ENCODE measurements at places on chromosomes 16 and 17.

GRCh38 chr17:57569853-57570252, 175.2 kb downstream of the CCDC182 start:
- no peak for DNase-seq

DNA sequence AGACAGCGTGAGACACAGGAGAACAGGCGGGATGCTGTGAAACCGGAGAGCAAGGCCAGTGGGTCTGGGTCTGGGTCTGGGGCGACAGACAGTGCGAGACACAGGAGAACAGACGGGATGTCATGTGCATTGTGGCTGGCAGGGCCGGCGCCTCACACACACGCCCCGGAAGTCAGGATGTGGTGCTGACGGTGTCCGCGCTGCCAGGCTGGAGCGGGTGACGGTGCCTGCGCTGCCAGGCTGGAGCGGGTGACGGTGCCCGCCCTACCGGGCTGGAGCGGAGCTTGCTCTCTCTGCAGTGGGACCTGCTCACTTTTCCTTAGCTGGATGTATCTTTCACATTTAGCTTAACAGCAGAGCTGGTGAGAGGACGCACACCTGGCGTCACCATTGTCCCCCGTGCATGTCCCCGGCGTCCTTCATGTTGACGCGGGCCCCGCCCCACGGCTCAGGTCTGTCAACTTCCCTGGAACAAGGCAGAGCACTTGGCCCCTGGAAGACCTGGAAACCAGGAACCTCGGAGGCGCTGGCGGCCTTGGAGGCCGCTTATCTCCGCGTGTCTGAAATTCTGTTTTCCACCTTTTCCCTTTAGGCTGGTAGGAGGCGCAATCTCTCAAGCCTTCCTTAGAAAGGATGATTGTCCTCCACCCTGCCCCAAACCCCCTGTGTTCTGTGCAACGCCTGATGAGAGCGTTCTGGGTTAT, 43.0 kb upstream of the ZNF750 start:
- DNase-seq = peak; percentile 63

DNA sequence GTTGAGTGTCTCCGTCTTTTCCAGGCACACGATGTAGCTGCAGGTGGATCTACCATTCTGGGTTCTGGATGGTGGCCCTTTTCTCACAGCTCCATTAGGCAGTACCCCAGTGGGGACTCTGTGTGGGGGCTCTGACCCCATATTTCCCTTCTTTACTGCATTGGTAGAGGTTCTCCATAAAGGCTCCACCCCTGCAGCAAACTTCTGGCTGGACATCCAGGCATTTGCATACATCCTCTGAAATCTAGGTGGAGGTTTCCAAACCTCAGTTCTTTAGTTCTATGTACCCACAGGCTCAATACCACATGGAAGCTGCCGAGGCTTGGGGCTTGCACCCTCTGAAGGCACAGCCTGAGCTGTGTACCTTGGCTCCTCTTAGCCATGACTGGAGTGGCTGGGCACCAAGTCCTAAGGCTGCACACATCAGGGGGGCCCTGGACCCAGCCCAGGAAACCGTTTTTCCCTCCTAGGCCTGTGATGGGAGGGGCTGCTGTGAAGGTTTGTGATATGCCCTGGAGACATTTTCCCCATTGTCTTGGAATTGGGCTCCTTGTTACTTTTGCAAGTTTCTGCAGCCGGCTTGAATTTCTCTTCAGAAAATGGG, 14.0 kb downstream of the ABCC1 start:
- DNase-seq = no peak

GRCh38 chr17:42309142-42309541, 20.8 kb downstream of the STAT5A start:
- no peak for DNase-seq

- no peak for DNase-seq
Measured at GRCh38 chr17:8489841-8490240, 54.2 kb downstream of the NDEL1 start.

- DNase-seq = no peak
Measured at GRCh38 chr16:17270683-17271109, 200.1 kb downstream of the XYLT1 start.

DNA sequence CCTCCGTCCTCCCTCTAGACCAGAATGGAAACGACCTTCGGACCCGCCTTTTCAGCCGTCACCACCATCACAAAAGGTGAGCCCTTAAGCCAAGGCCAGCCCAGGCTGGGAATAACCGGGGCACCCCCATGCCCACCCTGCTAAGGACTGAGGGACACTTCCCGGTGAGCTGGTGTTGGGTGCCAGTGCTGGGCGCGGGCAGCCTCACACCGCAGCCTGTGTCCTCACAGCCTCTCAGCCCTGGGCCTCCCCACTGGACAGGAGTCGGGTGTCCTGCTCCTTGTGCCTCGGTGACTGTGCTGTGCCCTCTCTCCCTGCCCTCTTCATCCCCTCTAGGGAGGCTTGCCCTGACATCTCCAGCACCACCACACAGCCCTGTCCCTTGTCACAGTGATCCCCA, 10.3 kb downstream of the TRAF7 start:
- no peak for DNase-seq

- peak; percentile 36 for DNase-seq
Measured at GRCh38 chr16:11224894-11225676, 30.9 kb downstream of the SOCS1 start.

DNA sequence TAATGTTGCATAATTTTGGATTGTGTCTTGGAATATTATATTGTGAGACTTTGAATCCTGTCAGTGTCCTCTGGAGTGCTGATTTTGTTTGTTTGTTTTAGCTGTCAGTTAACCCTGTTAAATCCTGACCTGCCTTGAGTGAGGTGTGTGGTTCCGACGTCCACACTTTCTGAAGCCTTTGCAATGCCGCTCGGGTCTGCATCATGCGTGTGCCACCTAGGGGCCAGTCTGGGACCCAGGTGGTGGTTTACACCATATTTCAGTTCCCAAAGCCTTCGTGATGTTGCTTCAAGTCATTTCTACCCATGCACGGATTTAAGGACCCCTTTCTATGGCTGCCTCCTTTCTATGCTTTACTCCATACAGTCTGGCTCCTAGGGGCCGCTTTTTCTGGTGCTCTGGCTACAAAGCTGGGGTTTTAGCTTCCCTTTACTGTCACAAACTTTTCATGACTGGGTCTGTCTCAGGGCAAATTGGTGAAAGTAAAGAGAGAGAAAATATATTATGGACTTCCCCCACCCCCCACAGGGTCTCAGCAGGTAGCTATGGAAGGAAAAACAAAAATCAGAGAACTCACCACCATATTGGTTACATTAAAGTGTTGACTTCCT, 11.4 kb upstream of the OR4D1 start:
- no peak for DNase-seq

DNA sequence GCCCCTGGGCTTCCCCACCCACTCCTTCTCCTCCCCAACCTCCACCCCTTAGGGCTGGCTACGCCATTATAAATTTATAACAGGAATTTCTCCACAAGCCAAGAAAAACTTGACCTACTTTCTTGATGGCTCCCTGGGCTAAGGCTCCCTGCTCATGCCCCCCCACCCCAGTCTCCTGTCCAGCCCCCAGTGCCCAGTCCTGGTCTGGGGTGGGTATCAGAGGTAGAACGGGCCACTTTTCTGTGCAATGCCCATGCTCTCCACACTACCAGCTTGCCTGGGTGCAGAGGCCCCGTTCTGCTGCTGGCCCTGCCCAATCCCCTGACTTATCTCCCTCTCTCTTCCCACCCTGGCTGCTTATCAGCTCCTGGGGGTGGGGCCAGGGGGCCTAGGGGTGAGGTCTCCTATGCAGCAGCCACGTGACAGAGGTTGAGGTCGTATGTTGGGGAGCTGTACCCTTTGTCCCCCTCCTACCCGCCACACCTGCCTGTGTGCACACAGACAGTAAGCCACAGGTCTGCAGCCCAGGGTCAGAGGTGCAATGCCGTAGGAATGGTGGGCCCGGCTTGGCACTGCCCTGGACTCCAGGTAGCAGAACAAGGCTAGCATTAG, 10.1 kb downstream of the THRA start:
- no peak for DNase-seq

- DNase-seq = peak; percentile 93
Measured at GRCh38 chr17:64506576-64507412, at the start of gene CEP95. Gene CEP95, plus strand, starts transcription at chr17:64506977. Its CDS starts 121 bp downstream, at chr17:64507098.

- no peak for DNase-seq
Measured at GRCh38 chr16:22693638-22694340, 120.2 kb upstream of the HS3ST2 start.

DNA sequence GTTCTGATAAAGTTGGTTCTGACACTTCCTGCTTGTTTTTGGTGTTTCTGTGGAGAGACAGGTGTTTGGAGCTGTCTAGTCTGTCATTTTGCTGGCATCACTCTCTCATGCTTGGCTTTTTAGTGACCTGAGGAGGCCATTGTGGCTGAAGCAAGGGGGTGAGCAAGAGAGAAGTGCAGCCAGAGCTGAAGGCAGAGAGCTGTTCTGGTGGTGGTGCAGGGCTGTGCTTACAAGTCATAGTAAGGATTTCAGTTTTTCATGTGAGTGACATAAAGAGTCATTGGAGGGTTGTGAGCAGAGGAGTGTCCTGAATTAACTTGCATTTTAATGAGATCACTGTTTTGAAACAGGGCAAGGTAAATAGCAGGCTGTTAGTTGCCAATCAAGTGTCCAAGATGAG, 97.5 kb downstream of the CHD9 start:
- no peak for DNase-seq

GRCh38 chr17:56206351-56206750, 53.1 kb downstream of the ANKFN1 start:
- DNase-seq = no peak

DNA sequence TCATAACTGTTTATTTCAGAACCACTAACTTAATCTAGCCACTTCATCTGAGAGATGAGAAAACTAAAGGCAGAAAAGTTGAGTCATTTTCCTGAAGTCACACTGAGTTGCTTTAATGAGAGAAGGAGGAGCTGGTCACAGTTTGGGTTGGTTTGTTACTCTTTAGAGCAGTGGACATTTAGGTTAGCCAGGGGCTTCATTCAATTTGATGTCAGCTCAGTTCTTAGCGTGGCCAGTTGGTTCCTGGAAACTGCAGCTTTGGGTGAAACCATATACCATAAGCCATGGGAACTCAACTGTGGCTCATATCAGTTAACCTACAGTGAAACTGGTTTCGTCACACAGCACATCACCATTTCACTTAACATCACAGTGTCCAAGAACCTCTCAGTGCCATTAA, 59.2 kb upstream of the ADORA2B start:
- DNase-seq = no peak

Data from CD14-positive monocyte (primary cell).